Stimulated activated CD8-positive, alpha-beta memory T cell treated with anti-CD3 and anti-CD28 coated beads, Interleukin-7, amount 100 ng/mL, for 1 hour (primary cell): ENCODE measurements at places on chromosomes 7 and 10.

DNA sequence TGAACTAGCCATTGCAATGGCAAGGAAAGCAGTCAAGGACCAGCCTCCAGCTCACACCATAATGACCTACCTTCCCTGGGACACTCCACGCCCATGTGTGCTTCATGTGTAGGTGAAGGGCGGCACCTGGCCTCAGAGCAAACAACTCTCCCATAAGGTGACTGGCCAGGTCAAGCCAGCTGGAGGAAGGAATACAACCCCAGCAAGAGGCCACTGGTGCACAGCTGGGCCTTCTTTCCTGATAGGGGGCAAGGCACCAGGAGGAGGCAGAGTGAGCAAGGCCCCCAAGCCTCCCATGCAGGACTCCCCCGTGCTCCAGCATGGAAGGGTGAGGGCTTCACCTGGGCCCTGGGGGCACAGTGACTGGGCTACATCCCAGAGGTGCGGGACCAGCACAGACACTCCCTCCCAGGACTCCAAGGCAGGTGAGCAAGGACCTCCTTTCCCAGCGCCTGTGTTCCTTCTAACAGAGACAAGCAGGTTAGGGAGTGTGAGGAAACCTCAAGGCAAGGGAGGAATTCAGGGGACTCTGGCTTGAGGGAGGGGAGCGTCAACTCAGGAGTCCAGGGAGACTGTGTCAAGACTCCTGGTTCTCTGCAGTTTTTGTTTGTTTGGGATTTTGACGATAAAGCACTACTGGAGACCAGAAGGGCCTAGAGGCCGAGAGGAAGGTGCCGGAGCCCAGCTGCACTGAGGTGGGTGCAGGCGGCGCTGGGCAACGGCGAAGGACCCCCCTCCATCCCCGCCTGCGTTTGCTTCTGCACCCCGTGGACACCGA, 1.7 kb downstream of the PTPRN2 start:
- DNase-seq, result no peak

DNA sequence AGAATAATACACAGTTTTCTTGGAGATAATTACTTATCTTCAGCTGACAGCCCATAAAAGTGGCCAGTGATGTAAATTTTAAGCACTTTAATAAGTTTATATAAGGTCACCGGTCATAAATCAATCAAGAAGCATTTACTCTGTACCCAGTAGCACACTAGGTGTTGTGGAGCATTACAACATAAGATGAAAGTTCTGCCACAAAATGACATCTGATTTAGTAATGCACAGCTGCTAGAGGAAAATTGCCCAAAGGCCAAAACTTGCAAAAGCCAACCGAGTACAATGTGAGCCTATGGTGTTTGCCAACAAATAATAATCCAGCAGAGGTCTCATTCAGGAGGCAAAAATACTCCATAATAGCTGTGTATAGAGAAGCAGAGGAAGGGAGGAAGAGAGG, 63.6 kb downstream of the GPR37 start:
- DNase-seq, result no peak

- no peak for DNase-seq
These were observed 78.3 kb downstream of the GRK5 start for GRCh38 chr10:119285495-119286267.

DNA sequence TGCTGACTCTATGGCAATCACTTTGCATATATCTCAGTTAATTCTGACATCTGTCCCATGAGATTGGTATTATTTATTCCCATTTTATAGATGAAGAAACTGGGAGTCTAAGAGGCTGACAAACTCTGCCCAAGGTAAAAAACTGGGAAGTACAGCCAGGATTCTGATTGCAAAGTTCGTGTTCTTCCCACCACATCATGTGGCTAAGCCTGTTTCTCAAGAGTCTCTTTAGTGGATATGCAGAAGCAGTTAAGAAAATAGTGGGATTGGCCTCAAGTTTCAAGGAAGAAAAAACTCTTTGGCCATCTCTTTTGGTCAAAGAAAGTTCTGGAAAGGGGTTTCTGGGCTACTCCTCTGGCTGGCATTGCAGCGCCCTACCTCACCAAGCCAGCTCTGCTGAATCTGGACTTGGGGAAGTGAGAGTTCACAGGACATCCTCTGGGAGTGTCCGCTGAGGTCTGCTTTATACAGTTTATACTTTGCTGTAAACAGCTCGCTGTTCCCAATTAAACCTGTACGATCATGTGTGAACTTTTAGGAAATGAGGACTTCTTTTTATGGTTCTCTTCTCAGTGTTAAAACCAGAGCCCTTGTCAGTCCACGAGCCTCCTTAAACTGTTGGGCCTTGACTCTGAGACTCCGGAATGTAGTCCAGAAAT, 12.2 kb upstream of the BMPR1A start:
- DNase-seq, result no peak

DNA sequence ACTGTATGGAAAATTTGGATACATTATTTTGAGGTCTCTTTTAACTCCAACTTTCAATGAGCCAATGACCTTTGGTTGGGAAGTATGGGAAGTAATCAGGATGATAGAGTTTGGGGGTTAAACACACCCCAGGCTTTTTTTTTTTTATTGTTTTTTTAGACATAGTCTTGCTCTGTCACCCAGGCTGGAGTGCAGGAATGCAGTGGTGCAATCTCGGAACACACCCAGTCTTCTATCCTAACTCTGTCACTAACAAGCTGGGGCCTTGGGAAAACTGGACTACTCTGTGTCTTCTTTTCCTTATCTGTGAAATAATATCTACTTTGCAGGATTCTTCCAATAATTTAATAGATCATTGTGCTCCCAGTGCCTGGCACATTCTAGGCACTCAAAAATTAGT, 37.6 kb upstream of the AGBL3 start:
- DNase-seq, result no peak

GRCh38 chr7:120919466-120919865, 31.1 kb upstream of the ING3 start:
- no peak for DNase-seq

DNA sequence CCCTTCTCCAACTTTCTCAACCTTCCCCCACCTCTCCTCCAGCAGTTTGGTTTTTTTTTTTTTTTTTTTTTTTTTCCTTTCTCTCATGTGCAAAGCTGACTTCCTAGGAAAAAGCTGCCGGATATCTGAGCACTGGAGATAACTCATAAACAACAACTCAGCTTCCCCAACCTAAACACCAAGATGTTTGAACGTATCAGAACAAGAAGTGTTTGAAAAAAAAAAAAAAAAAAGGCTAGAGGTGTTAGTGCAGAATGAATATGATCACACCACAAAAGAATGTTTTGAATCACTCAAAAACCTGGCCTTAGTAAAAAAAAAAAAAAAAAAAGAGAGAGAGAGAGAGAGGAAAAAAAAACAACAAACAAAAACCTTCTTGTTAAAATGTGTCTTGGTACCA, 11.2 kb downstream of the GATA3 start:
- DNase-seq, result no peak
